Astrocyte of the spinal cord (primary cell): ENCODE measurements at places on chromosomes 11 and 22.

DNA sequence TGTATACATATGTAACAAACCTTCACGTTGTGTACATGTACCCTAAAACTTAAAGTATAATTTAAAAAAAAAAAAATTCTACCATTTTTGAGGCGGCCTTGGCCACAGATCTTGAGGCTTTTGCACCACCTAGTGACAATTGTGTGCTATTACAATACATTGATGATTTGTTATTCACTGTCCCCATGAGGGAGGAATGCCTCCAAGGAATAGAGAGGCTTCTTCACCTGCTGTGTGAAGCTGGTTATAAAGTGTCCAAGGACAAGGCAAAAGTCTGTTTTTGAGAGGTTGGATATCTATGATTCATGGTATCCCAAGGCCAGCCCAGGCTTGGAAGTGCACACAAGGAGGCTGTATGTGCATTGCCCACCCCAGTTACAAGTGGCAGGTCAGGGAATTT, 30.7 kb downstream of the SLC22A25 start:
- peak; percentile 1 for DNase-seq

DNA sequence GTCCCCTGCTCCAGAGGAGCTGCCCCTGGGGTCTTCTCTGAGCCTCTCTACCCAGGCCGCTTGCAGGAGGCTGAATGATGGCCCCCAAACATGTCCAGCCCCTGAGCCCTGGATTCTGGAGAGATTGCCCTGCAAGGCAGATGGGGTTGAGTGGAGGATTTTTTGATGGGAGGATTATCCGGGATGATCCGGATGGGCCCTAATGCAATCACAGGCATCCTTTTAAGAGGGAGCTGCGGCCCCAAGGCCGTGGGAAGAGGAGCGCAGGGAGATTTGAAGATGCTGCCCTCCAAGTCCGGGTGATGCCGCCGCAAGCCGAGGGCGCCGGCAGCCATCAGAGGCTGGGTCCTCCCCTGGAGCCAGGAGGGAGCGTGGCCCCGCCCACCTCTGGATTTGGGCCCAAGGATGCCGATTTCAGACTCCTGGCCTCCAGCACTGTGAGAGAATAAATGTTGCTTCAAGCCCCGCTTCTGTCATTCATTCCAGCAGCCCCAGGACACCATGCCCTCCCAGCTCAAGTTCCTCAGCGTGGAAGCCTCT, 66.0 kb downstream of the WNT7B start:
- DNase-seq = no peak

DNA sequence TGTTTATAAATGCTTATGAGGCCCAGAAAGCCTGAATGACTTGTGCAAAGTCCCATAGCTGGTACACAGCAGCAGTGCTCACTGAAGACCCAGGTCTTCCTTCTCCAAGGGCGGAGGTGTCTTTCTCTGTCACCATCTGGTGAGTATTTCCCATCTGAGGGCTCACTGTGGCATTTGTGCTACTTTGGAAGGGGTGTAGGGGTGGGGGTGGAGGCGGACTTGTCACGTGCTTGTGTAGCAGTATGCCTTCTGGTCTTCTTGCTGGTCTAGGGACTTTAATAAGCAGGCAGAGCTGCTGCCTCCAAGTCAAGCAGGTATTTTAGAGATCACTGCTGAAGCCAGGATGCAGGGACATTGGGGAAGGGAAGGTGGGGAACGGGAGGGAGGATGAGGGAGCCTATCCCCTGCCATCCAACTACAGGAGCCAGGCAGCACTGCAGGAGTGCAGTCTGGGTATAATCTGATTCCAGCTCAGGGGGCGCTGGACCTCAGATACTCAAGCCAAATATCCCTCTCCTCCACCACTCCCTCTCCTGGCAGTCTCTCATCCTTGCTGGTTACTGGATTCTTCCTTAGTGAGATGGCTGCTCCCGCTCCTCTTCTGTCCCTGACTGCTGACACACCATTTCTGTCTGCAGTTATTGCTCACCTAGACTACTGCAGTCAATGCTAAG, 3.4 kb downstream of the ABCC8 start:
- no peak for DNase-seq

- no peak for DNase-seq
Observed at GRCh38 chr11:12216041-12216451, 105.7 kb downstream of the MICAL2 start.

DNA sequence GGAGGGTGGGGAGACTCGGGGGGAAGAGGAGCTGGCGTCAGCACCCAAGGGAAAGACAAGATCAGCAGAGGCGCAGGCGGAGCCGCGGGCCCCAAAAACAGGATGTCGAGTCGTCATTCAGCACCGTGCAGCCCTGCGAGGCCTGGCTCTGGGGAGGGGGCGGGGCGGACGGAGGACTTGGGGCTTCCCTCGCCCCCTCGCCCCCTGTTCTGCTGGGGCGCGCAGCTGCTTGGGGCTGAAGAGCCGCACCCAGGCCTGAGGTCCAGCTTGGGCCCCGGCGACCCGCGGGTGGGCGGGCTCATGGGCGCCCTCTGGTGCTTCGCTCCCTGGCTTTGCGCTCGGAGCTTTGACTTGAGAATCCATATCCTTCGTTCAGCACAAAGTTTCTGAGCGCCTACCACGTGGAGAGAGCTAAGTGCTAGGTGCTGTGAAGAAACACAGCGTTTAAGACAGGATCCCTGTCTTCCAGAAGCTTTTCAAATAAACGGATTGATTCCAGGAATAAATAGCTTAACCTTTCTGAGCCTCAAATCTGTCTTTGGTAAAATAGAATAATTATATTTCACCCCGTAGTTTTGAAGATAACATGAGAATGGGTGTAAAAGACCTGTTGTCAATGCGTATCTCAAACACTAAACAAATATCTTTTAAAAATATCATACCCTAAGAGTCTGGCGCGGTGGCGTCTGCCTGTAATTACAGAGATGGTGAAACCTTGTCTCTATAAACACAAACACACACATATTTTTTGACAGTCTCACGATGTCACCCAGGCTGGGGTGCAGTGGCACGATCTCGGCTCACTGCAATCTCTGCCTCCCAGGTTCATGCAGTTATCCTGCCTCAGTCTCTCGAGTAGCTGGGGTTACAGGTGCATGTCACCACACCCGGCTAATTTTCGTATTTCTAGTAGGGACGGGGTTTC, 929 bp upstream of the RHOG start:
- DNase-seq = peak; percentile 89

GRCh38 chr11:26137651-26138050, 194.3 kb upstream of the ANO3 start:
- no peak for DNase-seq

DNA sequence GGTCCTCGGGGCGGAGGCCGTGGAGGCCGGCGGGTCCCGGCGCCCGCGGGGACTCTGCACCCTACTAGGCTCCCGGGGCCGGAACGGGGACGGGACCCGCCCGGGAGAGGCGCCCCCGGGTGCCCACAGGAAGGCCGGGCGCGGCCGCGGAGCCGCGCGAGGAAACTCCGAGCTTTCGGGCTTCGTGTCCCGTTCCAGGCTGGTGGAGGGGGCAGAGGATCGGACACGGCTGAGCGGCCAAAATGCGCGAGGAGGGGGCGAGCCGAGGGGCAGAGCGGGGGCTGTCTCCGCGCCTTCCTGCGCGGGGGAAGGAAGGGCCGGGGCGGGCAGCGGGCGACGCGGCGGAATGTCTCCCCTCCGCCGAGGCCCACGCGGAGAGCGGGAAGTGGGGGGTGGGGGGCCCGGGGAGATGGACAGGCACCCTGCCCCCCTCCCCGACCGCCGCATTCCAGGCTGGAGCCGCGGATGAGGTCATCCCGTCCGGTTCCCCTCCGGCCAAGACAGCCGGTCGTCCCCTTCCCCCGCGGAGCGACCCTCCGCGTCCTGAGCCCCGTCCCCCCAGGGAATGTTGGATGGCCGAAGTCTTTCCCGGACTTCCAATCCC, 430 bp downstream of the CDC42EP1 start:
- peak; percentile 61 for DNase-seq
